ENCODE measurements at places on chromosomes 2 and 18.

- DNase-seq: no peak
Observed at GRCh38 chr2:40488101-40488601, 36.3 kb upstream of the SLC8A1 start.

- no peak for DNase-seq
Observed at GRCh38 chr2:19671916-19672315, 229.9 kb downstream of the TTC32 start.

- no peak for DNase-seq
Observed at GRCh38 chr2:228556717-228557116, 375.2 kb upstream of the SPHKAP start.

DNA sequence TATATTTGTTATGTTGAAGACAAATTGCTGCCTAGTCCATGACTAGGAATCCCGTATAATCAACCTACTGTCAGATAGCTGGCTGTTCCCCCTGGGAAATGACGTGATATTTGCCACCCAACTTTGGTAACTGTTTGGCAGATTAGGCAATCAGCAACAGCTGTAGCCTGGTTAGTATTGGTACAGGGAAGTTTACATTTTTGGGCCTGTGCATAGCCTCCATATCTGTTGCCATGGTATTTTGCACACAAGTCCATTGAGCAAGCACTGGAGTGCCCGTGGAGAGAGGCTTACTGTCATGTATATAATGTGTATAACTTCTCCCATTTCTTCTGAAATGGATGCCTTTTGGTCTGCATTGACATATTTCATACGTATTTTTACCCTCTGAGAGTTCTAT lies 27.7 kb downstream of the BIRC6 start:
- no peak for DNase-seq

DNA sequence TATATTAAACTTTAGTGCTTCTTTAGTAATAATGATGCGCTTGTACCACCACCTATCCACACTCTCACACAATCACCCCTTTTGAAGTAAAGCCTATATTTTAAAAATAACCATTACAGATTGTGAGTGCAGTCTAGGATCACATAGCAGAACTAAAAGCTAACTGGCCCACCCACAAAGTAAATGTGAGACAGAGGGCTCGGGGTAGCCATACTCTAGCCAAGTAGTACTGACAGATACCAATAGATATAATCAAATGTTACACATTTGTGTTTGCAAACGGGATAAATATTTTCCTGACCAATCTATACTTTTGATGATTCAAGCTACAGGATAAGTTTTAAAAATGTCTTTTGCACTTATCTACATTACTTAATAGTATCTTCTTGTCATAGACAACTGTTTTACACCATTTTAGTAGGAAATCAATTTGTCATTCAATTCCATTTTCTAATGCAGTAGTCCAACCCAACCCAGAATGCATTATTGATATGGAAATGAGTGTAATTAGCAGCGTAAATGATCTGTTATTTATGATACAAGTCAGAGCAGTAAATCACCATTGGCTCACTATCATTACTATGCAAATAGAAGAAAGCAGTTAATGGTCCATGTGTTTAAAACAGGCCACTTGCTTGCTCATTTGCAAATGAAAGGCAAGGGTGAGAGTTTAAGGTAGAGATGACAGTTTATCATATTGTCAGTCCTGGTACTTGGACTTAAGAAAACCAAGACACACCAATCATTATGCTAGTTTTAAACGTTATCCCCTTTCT lies 111.8 kb downstream of the ERBB4 start:
- DNase-seq: no peak

DNA sequence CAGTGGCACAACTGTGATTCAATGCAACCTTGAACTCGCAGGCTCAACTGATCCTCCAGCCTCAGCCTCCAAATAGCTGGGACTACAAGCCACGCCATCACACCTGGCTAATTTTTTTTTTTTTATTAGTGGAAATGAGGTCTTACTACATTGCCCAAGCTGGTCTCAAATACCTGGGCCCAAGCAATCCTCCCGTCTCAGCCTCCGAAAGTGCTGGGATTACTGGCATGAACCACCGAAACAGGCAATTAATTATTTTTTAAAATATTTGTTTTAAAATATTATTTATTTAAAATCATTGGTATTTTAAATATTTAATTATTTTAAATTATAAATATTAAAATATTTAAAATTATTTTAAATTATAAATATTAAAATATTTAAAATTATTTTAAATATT lies 24.5 kb downstream of the SRBD1 start:
- DNase-seq: no peak

- DNase-seq: no peak
Observed at GRCh38 chr18:73784853-73785252, 362.8 kb downstream of the FBXO15 start.

DNA sequence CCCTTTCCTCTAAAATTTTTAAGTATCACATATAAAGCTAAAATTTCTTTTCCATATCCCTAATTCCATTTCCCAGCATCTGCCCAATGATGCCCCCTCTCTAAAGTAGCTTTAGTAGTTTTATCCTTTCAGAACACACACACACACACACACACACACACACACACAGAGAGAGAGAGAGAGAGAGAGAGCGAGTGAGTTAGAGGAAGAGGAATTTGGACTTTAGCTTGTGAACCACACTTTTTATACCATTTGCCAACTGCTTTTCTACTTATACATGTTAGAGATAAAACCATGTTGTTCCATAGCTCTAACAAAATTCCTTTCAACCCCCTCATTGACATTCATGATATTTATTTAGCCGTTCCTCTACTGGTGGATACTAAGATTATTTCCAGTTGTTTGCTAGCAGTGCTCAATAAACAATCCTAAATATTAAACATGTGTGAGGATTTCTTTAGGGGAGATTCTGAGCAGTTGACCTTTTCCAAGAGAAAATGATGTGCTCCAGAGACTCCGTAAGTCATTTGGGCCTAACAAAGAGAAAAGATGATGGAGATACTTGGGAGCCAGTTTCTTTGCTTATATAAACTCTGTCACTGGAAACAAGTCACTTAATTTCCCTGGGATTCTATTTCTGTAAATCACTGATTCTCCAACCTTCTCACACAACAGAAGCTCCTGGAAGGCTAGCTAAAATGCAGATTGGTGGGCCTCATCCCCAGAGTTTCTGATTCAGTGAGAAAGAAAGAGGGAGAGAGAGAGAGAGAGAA lies 229.7 kb upstream of the SP5 start:
- no peak for DNase-seq

DNA sequence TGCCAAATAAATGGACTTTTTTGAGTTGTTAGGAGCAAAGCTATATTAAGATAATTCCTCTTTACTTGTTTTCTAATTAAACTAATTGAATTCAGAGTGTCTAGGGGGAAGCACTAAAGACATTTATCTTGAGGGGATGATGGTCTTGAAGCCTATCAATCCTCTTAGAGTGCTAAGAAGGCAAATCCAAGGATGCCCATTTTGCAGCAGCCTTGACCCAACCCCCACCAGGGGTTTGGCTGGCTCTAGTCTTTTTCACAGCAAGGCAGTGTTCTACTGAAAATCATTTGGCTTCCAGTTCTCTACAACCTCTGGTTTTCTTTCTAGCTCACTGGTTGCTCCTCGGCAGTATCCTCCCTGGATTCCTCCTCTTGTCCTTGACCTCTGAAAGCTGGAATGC lies 6.5 kb upstream of the RAX start:
- DNase-seq: peak; percentile 94

GRCh38 chr2:216754812-216755211 lies 59.5 kb upstream of the IGFBP5 start:
- no peak for DNase-seq

- no peak for DNase-seq
Observed at GRCh38 chr18:31154181-31154580, 8.5 kb downstream of the DSC1 start.

DNA sequence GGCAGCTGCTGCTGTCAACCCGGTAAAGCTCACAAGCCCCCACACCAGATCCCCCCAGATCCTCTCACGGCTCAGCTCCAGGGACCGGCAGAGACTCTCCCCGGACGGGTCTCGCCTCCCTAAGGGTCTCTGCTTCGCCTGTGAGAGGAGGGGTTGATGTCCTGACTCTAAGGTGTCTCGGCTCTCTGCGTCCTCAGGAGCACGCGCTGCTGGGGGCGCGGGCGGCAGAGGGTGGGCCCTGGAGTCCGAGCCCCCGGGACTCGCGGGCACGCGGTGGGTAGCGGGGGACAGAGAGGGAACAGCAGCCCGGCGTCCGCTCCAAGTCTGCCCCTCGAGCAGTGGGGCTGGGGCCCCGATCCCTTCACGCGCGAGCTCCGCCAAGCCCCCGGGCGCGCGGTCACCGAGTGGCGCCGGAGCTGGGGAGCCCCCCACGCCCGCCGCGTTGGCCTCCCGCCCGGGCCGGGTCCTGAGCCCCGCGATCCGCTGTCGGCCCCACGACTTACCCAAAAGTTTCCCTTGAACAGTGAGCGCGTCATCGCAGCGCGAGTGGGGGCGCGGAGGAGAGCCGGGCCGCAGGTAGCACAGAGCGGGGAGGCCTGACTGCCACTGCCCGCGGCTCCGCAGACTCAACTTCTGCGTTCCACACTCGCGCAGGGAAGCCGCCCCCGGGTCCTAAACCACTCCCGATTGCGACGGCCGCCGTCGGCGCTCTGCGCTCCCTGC lies at the start of gene PSTPIP2:
Gene PSTPIP2 (minus strand): TSS at position 608 of the 723 bp plus-strand sequence. CDS start 72 bp downstream, at position 536.
- peak; percentile 79 for DNase-seq

DNA sequence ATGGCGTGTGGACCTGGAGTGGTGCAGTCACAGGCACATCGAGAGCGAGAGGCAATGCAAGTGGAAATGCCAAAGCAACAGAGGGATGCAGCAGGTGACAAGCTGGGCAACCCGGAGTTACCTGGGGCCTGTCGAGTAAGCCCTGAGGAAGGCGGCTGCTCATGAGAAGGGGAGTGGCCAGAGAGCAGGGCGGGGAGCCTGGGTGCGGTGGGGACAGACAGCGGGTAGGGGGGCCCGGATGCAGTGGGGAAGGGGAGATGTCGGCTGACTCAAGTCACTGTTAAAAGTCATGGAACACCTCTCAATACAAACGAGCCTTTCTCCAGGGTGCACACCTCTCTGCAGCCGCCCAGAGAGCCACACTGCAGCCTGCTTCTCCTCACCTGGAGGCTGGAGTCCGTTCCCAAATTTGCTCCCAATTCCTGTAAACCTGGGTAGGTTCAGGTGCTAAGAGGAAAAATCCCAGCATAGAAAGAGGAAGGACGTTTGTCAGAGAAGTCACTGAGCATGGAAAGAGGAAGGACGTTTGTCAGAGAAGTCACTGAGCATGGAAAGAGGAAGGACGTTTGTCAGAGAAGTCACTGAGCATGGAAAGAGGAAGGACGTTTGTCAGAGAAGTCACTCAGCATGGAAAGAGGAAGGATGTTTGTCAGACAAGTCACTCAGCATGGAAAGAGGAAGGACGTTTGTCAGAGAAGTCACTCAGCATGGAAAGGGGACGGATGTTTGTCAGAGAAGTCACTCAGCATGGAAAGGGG lies 71.7 kb upstream of the TWIST2 start:
- no peak for DNase-seq

GRCh38 chr2:198065322-198065721 lies 260.9 kb downstream of the PLCL1 start:
- DNase-seq: no peak

GRCh38 chr2:216286616-216287231 lies 85.6 kb downstream of the MARCHF4 start:
- no peak for DNase-seq

DNA sequence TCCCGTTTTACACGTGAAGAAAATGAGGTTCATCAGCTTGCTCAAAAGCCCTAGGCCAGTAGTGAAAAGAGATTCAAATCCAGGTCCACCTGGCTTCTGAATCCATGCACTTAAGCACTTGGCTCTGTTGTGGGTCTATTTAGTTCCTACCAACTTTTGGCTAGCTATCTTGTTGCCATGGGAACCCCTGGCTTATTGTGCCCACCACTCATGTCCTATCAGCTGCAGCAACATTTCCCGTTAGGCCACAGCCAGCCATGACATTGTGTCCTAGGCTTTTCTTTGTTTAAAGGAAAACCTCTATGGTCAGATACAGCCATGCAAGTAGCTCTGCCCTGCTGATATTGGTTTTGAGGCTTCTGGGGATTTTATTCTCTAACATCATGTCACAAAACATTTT lies 49.8 kb downstream of the PLEK start:
- no peak for DNase-seq

DNA sequence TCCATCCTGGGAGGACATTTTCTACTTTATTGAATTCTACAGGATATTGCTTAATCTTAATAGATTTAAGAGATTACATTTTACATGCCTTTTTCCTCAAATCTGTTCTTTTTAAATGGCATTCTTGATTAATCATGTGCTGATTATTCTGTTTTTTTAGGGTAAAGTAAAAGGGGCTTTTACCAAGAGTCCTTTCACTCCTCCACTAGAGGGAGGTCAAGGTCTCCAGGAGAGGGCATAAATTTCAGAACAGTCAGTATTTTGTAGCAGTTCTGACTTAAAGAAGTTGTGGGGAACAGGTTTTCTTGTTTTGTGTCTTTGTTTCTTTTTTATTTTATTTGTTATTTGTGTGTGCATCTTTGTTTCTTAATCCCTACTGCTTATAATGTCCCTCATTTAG lies 25.4 kb downstream of the WDR75 start:
- DNase-seq: peak; percentile 23

DNA sequence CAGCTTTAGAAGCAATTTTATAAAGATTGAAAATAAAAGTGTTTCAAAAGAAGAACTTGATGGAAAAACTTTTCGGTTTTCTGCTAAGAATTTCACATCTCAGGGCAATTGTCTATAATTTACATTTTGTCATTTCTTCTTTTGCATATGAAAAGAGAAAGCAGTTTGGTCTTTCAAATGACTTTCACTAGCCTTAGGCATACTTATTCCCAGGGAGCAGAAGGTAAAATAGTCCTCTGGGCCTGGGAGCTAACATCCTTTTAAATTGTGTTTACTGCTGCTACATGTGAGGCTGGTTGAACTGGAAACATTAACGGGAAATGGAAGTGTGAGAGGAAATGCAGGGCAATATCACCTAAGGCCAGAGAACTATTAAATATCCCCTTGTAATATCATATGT lies 37.1 kb downstream of the MYO3B start:
- DNase-seq: no peak

GRCh38 chr18:58055890-58056558 lies 12.0 kb downstream of the NEDD4L start:
- DNase-seq: no peak

- DNase-seq: no peak
Observed at GRCh38 chr18:62186499-62186773, 420 bp downstream of the PIGN start.

GRCh38 chr2:63888490-63889402 lies 47.0 kb downstream of the UGP2 start:
- DNase-seq: peak; percentile 58

DNA sequence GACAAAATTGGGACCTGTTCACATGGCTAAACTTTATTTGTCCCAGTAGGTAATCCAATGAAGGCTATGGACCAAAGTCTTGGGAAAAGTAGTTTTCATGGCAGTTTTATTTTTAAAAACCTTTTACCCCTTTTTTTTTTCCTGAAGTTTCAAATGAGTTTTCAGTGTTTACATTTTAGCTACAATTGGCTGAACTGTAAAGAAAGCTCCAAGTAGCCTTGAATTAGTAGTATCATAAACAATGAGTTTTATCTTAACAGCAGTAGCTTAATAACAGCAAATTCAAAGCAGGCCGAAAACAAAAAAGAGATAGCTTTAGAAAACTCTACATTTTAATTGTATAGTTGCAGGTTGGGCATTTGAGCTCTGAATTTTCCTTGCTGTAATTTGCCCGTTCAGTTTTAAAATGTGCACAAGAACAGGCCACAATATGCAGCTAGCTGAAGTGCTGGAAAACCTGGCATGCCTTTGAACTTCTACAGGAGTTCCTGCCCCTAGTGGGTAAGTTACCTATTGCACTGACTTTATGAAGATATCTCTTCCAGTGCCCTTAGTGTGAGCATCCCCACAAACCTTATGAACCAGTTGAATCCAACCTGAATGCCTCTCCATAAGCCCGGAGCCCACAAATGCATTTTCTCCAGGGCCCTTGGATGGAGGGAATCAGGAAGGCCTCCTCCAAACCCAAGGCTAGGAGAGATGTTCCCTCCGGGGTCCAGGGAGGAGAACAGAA lies 106.7 kb downstream of the XRCC5 start:
- DNase-seq: no peak
